BJ (cell line): ENCODE measurements at places on chromosomes 11 and 22.

GRCh38 chr11:84673753-84674152, 953.4 kb downstream of the DLG2 start:
- DNase-seq: no peak

GRCh38 chr22:39923696-39924095, 22.8 kb downstream of the GRAP2 start:
- DNase-seq: no peak

DNA sequence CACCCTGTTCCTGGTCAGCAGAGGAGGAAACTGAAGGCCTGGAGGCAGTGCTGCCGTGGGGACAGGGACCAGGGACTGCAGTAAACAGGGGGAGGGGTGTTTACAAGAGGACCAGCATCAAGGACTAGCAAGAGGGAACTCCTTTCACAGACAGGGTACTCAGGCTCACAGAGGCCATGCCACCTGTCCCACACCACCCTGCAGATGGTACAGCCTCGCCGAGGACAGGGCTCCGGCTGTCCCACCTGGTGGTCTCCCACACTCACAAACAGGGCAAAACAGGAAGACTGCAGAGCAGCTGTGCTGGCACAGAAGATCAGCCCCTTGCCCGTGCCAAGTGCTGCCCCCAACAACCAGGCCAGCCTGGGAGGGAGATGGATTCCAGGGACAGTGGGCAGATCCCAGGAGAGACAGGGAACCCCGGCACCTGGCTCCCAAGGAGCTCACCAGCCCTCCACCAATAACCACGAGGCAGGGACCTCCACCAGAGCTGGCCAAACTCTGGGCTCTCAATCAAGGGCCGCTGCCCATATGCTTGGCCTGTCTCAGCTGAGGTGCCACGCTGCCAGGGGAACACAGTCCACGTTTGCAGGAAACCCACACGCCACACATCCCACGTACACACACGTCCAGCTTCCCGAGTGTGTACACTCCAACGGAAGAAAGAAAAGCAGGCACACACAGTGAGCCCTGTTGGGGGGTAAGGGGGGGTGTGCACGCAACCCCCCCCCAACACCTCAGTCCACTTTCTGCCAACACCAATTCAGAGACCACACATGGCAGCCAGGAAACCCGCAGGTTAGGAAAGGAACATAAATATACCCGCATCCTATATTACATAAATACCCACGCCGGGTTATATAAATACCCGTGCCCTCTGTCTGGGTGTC, 2.1 kb downstream of the CSNK1E start:
- no peak for DNase-seq

DNA sequence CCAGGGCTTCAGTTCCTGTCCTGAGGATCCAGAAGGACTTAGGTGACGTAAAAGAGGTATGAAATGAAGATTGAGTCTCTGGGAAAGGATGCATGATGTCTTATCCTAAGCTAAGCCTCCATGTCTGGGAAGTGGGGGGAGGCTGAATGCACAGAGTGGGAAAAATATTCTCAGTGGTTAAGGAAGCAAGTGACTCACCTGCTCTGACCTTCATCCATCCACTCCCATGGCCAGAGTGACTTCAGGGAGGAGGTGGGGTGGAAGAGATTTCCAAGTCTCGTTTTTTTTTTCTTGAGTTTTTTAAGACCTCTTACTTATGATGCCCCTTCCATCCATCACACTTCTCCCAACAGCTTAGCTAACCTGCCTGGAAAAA, 32.5 kb upstream of the POLD3 start:
- DNase-seq: no peak

DNA sequence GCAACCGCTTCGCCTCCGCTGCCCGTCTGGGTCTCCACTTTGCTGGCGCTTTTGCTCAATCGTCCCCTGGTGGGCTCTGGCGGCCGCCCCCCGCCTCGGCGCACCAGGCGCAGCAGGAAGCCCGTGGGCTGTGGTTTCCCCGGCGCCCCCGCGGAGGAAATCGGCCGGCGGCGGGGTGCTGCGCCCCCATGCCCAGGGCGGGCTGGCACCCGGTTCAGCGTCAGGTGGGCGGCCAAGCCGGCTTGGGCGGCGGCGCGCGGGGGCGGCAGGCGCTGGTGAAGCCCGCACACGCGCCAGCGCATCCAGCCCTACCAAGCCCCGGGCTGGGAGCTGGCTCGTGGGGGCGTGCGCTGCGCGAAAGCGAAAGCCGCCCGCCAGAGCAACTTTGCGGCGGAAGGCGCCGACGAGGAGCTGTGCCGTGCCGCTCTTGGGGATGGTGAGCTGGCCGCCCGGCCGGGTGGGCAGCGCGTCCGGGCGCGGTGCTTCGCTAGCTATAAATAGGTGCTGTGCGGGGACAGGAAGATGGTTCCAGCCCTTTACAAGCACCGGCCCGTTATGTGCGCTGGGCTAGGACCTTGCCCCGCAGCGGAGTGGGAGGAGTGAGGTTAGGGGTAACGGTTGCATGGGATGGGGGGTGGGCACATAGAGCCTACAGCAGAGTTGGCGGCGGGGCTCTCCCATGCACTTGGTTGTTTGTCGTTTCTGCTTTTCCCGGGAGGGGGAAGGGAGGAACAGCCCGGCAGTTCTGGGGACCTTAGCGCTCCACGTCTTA, 25.0 kb upstream of the SUSD2 start:
- no peak for DNase-seq

DNA sequence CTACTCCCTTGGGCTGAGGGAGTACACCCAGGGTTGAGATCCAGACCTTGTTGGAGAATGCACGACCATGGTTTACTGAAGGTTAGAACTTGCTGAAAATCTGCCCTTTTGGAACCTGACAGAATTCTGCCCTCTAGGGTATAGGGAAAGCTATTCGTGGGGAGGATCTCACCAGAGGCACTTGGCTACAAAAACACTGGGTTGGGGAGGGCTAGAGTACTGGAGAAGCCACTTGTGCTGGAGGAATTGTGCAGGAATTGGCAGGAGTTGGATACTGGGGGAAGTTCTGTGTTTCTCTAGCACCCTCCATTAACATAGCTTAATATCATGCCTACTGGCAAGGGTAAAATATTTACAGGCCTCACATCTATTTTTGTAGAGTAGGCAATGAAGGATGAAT, 55.8 kb downstream of the PPME1 start:
- DNase-seq: no peak

DNA sequence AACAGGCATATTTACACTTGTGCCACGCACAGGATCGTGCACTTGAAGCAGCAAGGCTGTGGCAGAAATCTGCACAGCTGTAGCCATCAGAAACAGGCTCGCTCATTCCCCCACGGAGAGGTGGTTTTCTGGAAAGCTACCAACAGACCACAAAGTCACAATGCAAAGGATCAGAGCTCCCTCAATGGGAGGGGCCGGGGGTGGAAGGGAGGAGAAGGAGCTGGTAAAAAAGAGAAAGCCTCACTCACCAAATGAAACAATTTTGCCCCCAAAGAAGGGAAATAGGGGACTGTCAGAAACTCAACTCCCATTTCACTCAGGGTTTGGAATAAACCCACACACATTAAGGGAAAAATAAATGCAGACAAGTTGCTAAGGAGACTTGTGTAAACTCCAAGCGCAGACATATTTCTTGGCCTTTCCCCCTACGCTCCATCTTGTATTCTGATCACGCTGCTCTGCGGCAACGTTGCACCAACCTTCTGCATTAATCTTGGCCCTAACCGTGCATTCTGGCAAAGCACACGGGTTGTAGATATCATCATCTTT, 43.2 kb upstream of the BLID start:
- DNase-seq: no peak

DNA sequence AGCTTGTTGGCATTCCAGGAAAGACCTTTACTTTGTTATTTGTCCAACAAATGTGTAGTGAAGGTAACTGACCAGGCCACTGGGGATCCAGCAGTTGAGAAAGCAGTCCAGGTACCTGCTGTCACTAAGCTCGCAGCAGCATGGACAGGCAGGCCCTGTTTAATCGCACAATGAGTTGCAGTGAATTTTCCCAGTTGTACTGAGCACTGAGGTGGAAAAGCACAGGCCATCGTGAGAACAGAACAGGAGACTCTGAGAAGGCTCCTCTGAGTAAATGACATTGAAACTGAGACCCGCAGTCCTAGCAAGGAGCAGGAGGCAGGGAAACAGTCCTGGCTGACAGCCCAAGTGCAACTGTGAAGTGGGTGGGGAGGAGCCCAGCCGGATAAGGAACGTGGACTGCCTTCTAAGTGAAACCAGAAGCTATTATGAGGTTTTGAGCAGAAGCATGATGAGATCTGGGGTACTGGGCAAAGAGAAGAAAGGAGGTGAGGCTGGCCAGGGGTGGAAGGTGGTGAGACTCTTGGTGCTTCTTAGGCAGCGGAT, 39.8 kb upstream of the CDON start:
- no peak for DNase-seq

- no peak for DNase-seq
Measured at GRCh38 chr11:131894615-131895544, 524.5 kb downstream of the NTM start.

DNA sequence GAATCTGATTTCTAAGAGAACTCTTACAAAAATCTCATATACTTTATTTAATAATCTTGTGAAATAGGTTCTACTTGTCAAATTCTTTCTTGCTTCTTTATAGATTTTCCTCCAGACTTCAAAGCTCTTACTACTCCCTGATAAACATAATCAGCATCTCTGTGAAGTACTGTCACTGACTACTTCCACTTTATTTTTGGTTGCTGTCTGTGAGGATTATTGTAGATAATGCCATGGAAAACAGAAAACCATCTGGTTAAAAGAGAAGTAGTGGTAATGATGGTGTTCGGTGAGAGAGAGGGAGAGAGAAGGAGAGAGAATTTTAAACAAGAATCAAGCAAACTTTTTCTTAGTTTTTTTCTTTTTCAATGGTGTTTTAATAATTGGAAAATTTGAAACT, 152.3 kb downstream of the TMEM135 start:
- DNase-seq: no peak

DNA sequence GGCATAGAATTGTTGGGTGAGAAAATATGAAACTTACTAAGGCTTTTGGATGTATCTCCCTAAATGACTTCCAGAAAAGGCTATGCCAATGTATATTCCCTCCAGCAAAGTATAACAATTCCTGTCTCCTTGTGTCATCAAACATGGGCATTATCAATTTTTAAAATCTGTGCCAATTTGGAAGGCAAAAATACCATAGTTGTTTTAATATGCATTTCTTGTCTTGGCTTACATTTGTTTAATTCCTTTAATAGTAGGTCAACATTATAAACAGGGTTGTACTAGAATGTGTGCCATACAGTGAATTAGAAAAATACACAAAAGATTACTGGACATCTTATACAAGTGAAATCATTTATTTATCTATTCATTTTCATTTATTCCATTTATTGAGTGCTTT, 41.6 kb downstream of the DCUN1D5 start:
- DNase-seq: no peak

DNA sequence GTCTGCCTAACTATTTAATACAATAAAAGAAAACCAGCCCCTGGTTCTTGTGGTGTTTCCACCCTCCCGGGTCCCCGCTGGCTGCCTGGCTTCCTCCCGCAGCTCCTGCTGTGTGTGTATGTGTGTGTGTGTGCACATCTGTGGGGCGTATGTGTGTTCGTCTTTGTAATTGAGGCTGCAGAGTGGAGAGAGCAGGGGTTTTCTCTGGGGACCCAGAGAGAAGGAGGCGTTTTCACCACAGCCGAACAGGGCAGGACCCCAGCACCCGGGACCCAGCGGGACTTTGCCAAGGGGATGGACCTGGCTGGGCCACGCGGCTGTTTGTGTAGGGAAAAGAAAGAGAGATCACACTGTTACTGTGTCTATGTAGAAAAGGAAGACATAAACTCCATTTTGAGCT, 42.7 kb downstream of the IGLL1 start:
- DNase-seq: no peak

DNA sequence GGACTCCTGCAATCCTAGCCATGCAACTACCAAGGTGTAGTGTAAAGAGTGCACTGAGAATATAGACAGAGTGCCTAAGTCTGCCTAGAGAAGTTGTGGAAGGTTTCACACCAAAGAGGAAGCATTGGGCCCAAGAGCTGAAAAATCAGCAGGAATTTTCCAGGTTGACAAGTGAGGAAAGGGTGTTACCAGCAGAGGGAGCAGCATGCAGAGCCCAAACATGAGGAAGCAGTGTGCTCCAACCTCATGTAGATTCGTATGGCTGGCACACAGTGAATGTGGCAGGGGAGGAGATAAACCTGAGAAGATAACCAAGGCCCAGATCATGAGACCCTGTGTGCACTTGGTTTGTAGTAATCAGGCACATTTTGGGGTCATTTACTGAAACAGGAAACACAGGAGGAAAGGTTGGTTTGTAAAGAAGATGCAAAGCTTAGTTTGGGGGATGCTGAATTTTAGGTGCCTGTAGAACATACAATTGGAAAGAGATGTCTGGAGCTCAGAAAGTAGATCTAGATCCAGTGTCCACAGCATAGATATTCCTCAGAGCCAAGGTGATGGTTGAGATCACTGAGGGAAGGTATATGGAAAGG, 1.7 kb downstream of the HPX start:
- DNase-seq: no peak

GRCh38 chr11:132944569-132944944, 587.7 kb downstream of the OPCML start:
- DNase-seq: no peak

DNA sequence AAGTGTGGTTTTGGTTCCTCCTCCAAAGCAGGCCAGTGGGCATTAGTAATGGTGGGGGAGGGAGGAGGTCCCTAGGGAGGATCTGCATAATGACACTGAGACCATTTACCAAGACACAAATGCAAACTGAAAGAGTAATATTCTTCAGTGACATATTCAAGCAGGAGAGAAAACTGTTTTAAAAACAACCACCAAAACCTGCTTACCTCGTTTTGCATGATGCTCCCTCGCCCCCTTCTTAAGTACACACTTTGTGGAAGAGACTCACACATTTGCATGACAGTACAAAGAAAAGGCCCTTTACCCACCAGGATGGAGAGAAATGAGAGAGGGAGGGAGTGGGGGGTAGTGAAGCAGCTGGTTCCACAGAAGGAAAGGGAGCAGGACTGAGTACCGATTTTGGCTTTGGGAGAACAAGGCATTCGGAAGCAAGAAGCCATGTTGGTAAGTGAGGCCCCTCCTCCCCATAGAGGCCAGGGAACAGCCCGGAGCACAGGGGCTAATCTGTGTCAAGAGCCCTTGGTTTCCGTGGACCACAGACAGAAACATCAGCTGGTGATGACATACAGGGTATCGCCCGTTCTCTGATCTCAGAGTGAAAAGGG, 13.0 kb upstream of the OPCML start:
- DNase-seq: no peak

DNA sequence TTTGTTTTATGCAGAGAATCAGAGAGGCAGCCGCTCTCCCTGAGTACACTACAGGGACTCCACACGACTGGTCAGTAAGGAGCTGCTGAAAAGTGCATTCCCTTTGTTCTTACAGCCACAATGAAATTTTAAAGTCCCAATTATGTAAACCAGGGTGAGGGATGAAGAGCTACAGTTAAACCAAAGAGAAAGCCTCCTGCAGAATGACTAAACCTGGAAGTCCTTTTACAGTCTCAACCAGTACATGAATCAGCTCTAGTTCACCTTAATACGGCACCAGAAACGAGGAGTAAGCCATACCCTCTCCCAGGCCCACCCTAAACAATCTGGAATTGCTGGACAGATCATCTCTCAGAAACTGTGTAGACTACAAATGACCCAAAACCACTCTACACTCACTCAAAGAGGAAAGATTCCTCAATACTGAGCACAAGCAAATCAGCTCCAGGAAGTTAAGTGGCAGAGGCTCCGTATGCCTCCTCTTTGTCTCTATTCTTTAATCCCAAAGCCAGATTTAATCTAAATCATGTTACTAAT, 113.1 kb downstream of the RBFOX2 start:
- no peak for DNase-seq

GRCh38 chr11:130442737-130443136, 5.7 kb upstream of the ADAMTS15 start:
- DNase-seq: no peak
